ENCODE measurements at places on chromosomes 13 and 19. TPM values are rescaled to one million over a fixed set of nuclear protein-coding genes. Genes with fewer than 3 reads are reported as not detected.

Gene ZNF737
- 6.0 TPM for total RNA-seq

Gene CCDC8
- 28.9 TPM for total RNA-seq

Gene PCDH20
- total RNA-seq = 2.2 TPM

Gene PNKP
- 36.9 TPM for total RNA-seq

Gene ZNF99
- 0.08 TPM for total RNA-seq

Gene FLT3LG
- 4.7 TPM for total RNA-seq

Gene NOTCH3
- total RNA-seq = 28.5 TPM

Gene CDX2
- total RNA-seq = not detected

Gene CLIP3
- total RNA-seq = 3.6 TPM

Gene KLK4
- total RNA-seq = not detected

GRCh38 chr19:54351474-54351873, 12.5 kb upstream of the LILRA4 start:
- no peak for DNase-seq

DNA sequence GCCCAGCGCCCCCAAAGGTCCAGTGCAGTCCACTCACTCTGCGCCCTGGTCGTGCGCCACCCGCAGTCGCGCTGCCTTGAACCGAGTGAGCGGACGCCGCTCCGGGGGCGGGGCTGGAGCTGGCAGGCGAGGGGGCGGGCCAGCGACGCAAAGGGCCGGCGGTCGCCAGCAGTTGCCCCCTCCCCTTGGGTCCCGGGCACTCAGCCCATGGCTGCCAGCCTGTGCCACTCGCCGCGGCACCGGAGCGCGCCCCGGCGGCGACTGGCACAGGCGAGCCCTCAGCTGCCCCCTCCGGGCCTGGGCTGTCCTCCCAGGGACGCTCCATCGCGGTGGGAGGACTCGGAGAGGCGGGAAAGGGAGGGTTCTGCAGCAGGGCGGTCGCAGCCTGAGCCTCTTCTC, at the start of gene S1PR5:
Gene S1PR5, minus strand, starts transcription at position 87 of the 399 bp plus-strand sequence. CDS start 2,436 bp downstream, outside the sequence.
- no peak for DNase-seq

GRCh38 chr19:44050740-44051649, 841 bp upstream of the ZNF223 start:
- peak; percentile 57 for DNase-seq

DNA sequence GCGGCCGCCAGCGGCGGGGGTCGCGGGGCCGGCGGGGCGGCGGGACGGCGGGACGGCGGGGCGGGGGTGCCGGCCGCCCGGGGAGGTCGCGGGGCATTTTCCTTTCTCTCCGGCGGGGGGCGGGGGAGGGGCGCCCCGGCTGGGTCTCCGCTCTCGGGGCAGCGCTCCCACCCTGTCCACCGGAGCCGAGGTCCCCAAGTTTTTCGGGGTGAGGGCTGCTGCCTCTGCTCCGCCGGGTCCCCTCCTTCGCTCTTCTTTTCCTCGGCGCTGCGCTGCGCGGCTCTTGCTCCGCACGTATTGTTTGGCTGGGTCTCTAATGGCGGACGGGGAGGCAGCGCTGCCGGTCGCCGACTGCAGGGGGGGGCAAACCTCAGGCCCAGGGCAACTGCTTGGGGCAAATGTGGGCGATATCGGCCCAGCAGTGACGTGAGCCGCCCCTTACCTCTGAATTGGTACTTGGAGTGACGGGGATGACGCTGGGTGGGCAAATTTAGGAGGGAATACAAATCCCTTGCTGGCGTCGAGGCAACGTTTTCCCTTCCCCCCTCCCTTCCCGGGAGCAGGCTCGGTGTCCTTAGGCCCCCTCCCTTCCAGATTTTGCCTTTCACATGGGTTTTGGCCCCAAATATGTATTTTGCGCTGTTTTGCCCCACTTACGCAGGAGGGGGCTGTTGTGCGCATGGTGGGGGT, 759 bp downstream of the ZMYM2 start:
- DNase-seq = peak; percentile 83

- no peak for DNase-seq
Measured at GRCh38 chr13:36875961-36876360, 44.1 kb downstream of the SMAD9 start.

- DNase-seq = no peak
Measured at GRCh38 chr19:9205501-9206113, 13.8 kb downstream of the OR7D4 start.

GRCh38 chr13:40204246-40204645, 462.2 kb downstream of the FOXO1 start:
- no peak for DNase-seq
